ENCODE measurements at places on chromosomes 1 and 21.

DNA sequence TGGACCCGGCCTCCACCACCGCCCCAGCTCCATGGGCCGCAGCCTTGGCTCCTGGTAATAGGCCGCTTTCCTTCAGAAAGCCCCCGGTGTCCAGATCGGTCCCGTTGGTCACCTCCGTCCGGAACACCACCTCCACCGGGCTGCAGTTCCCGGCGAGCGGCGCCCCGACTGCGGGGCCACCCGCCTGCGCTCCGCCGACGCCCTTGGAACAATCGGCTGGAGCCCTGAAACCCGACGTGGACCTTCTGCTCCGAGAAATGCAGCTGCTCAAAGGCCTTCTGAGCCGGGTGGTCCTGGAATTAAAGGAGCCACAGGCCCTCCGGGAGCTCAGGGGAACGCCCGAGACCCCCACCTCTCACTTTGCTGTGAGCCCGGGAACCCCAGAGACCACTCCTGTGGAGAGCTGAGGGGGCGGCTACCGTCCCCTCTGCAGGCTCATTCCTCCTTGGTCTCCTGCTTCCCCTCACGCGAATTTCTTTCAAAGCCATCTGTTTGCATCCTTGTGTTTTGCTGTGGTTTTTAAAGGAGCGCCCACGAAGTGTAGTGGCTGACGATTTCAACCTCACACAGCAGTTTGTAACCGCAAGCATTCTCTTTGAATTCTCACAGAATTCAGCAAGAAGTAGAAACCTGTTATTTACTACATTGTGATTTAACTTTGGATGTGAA is 6.0 kb downstream of the FCRLB start:
- DNase-seq, result peak; percentile 85

DNA sequence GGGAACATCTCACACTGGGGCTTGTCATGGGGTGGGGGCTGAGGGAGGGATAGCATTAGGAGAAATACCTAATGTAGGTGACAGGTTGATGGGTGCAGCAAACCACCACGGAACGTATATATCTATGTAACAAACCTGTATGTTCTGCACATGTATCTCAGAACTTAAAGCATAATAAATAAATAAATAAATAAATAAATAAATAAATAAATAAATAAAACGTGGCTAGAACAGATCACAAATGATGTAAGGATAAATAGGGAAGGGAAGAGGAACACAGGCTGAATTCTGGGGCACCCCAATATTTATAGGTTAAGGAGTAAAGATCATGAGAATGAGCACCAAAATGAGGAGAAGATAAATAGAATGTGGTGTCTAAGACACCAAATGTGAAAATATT is 592.2 kb downstream of the AMY1C start:
- DNase-seq, result no peak

- DNase-seq, result no peak
Measured at GRCh38 chr1:8477983-8478362, 160.1 kb downstream of the SLC45A1 start.

GRCh38 chr1:19212167-19212566 is 2.1 kb upstream of the UBR4 start:
- no peak for DNase-seq

DNA sequence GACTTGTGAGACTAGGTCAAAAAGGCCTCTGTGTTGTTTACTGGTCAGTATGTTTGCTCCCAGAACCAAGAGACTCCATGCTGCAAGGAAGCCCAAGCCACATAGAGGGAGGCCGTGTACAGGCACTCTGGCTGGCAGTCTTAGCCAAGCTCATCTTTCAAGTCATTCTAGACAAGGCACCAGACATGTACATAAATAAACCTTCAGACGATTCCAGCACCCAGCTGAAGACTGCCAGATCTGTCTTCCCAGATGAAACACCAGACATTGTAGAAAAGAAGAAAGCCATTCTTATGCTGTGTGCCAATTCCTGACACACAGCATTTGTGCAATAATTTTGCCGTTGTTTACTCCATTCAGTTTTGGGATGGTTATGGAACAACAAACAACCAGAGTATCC is 595.5 kb downstream of the KIF26B start:
- DNase-seq, result no peak

GRCh38 chr1:3219005-3219790 is 150.2 kb downstream of the PRDM16 start:
- peak; percentile 24 for DNase-seq

GRCh38 chr1:28983091-28983490 is 68.7 kb downstream of the EPB41 start:
- no peak for DNase-seq

- peak; percentile 71 for DNase-seq
Measured at GRCh38 chr1:53754484-53755312, 15.7 kb upstream of the GLIS1 start.

- DNase-seq, result no peak
Measured at GRCh38 chr21:32022146-32022545, 149.3 kb downstream of the HUNK start.

DNA sequence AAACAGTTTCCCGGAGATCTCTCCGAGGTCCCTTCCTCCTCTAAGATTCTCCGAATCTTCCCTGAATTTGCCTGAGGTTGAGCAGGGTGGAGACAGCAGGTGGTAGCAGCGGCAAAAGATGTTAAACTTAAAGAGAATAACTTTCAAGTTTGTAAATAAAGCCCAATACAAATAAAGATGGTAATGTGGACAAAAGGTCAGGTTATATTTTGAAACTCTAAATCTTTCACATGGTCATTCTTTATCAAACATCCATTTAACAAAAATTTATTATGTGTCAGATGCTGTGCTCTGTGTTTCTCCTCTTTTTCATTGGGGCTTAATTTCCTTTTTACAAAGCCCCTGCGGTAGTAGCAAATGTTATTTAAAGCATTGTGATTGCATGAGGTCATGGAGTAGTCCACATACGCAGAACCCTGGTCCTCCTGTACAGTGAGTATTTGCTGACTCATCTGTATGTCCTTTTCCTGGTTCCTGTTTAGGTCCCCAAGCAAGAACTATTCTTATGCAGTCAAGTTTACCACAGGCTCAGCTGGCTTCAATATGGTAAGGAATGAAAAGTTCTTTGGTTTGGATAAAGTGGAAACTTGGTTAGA is 119.2 kb downstream of the ITSN1 start:
- DNase-seq, result peak; percentile 96

- peak; percentile 56 for DNase-seq
Measured at GRCh38 chr1:83882906-83883305, 116.0 kb downstream of the TTLL7 start.

GRCh38 chr1:172351346-172351745 is 69.1 kb upstream of the C1orf105 start:
- peak; percentile 66 for DNase-seq

- no peak for DNase-seq
Measured at GRCh38 chr1:77986810-77987209, 7.9 kb upstream of the FUBP1 start.

GRCh38 chr1:175015243-175015642 is 8.0 kb downstream of the MRPS14 start:
- no peak for DNase-seq

DNA sequence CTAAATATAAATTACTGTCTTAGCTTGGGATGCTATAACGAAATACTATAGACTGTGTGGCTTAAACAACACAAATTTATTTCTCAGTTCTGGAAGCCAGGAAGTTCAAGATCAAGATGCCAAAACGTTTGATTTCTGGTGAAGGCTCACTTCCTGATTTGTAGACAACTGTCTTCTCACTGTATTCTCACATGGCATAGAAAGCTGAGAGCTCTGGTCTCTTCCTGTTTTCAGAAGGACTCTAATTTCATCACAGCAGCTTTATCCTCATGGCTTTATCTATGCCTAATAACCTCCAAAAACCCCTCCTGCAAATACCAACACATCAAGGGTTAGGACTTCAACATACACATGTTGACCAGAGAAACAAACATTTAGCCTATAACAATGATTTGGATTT is 1795.5 kb downstream of the MRPL39 start:
- DNase-seq, result no peak

GRCh38 chr1:36520056-36520455 is 37.3 kb upstream of the CSF3R start:
- no peak for DNase-seq

DNA sequence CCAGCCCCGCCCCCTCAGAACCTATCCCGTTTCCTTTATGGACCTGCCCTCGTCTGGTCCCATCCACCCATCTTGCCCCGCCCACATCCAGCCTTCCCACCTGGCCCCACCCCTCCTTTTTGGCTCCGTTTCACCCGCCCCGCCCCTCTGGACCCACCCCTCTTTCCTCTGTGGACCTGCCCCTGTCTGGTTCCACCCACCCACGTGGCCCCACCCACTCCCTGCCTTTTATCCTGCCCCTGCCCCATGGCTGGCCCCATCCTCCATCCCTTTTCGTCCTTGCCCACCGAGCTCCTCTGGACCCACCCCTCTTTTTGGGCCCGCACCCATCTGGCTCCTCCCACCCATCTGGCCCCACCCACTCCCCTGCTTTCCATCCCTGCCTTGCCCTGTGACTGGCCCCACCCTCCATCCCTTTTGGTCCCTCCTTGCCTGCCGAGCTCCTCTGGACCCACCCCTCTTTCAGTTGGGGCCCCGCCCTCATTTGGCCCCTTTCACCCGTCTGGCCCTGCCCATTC is 177.3 kb downstream of the CAMTA1 start:
- peak; percentile 32 for DNase-seq

- no peak for DNase-seq
Measured at GRCh38 chr1:42877380-42877779, 31.0 kb downstream of the ZNF691 start.

DNA sequence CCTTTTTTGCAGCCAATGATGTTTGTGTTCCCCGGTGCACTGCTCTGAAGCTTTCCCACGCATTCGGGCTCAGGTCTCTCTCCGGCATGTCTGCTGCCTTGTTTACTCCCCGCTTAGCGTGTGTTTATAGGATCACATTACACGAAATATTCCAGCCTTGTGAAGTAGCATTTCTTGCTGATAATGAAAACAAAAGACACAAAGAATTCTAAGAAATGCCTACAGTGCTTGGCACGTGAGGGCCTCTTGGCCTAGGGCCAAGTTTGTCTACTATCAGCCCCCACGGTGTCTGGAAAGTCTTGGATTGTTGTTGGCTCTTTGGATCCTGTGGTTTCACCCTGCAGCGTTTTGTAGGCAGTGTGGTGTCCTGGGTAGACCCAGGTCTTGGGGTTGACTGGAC is 11.2 kb upstream of the GSTM4 start:
- DNase-seq, result peak; percentile 54

DNA sequence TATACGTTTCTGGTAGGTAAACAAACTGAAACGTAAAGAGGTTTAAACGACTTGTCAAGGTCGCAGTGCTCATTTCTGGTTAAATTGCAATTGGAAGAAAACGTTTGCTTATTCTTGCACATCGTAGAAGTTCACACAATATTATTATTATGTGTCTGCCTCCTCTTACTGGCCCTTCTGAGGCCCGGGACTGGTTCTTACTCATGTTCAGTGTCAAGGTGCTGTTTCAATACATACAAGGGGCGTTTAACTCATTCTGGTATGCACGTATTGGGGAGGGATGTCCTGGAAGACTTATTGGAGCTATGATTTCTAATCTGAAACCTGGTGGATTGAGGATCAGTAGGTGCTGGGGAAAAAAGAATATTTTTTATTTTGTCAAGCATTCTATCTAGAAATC is 932 bp downstream of the RPF1 start:
- DNase-seq, result no peak

GRCh38 chr1:197725044-197725443 is 50.2 kb downstream of the DENND1B start:
- peak; percentile 22 for DNase-seq

- DNase-seq, result no peak
Measured at GRCh38 chr1:216330262-216330661, 93.0 kb downstream of the USH2A start.

All from RPMI7951 (cell line).